ENCODE measurements at places on chromosomes 7 and 10.

DNA sequence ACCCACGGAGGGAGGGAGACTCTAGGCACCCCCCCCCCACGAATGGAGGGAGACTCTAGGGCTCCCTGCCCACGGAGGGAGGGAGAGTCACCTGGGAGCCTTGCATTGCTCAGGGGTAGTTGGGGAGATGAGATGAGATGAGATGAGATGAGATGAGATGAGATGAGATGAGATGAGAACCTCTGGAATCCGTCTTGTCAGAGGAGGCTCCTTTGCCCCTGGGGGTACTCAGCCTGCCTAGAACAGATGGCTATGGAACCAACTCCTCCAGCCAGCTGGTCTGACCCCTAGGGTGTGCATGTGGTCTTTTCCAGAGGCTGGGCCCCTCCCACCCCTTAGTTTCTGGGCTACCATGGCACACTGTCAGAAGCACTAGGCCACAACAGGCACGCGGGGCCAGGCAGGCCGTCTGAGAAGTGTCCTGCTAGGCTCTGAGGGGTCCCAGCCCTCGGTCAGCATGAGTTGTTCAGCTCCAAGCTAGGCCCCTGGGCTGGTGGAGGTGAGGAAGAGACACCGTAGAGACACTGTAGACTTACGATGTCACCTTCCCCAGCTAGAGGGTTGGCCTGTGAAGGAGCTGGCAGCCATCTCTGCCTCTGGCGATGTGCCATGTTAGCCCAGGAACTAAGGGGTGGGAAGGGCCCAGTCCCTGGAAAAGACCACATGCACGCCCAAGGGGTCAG, 8.8 kb downstream of the TSPAN15 start:
- DNase-seq: no peak

DNA sequence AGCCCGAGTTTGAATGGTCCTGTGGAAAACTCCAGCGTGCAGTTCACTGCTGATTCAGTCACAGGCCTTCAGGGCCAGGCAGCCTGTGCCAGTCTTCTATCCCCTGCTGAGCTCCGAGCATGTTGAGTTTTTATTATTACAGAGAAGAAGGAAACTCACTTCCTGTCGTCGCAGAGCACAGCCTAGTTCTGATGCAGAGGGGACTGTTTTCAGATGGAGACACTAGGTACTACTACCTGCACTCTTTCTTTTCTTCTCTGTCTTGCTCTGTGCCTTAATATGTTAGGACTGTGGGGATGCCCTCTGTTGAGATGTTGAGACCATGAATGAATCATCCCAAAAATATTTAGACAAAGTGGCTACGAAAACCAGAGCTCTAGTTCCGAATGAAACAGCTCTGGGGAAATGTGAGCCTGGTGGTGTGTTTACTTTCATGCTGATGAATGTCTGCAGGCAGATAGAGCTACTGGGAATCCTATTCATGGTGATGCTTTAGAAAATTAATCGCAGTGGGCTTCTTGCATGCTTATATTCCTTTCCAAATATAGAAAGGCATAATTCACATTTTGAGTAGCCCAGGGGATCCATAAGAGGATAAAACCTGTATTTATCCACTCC, 29.6 kb downstream of the CASP7 start:
- DNase-seq: no peak

DNA sequence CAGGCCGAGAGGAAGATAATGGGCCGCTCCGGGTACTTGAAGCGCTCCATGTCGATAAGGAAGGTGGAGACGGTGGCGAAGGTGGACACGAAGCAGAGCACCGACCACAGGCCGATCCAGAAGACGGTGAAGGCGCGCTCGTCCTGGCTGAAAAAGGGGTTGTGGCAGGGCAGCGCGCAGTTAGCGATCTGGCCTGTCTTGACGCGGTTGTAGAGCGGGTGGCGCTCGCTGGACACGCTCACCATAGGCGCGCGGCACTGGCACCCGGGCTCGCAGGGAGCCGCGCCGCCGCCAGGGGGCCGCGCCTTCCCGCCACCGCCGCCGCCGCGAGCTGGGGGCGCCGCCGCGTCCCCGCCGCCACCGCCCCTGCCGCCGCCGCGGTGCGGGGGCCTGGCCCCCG, 1.6 kb downstream of the FZD8 start:
- peak; percentile 75 for DNase-seq

DNA sequence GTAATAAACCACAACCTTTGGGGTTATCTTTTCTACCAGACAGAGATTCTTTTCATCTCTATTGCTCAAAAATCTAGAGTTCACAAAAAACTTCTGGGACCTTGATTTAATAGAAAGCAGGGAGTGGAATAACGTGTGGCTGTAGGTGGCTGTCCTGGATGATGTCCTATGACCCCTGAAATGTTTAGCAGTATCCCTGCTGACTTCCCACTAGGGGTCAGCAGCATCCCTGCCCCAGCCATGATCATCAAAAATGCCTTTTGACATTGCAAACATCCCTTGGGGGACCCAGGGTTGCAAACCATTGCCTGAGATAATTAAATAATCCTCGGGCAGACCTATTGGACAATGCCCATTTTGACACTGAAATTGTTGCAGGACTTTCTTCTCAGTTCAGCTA, 177.1 kb downstream of the USP6NL start:
- DNase-seq: peak; percentile 39

DNA sequence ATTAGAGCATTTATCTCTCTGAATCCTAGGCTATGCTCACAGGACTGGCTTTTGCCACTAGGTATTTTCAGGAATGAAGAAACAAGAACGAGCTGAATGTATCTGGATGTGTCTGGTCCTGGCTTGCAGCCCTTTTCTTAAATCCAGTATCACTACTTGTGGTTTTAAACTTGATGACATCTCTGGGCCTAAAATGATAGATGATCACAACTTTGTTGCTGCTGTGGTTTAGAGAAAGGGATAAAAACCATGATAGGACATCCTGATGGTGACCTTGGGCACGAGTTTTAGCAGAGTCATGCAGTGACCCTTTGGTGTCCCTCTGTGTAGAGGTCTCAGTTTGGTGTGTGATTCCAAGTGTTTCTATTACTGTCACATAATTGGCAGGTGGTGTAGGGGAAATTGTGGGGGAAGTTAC, 31.7 kb upstream of the SEMA3C start:
- DNase-seq: no peak

- DNase-seq: no peak
Measured at GRCh38 chr7:139732471-139733167, 45.2 kb downstream of the HIPK2 start.

GRCh38 chr7:78398576-78398975, 600.0 kb downstream of the PHTF2 start:
- no peak for DNase-seq

GRCh38 chr10:101272229-101272868, 43.1 kb upstream of the LBX1 start:
- peak; percentile 80 for DNase-seq

GRCh38 chr10:124688889-124689670, 55.1 kb downstream of the FAM53B start:
- peak; percentile 77 for DNase-seq

DNA sequence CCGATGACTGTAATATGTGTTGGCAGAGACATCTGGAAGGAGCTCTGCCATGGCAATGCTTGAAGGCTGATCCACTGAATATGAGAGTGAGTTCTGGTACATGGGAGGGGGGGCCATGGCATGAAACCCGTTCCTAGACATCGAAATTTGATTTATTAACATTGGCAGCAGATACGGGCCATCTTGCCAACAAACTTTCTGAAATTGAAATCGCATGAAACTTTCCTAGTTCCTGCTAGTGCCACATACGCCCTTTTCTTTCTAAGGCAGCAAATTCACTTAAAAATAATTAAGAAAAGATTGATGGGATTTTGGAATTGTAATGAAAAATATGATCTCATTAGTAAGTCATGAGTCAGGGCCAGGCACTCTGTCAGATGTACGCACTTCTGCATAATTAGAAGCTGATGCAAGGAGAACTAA, 91.8 kb upstream of the KMT2C start:
- no peak for DNase-seq

DNA sequence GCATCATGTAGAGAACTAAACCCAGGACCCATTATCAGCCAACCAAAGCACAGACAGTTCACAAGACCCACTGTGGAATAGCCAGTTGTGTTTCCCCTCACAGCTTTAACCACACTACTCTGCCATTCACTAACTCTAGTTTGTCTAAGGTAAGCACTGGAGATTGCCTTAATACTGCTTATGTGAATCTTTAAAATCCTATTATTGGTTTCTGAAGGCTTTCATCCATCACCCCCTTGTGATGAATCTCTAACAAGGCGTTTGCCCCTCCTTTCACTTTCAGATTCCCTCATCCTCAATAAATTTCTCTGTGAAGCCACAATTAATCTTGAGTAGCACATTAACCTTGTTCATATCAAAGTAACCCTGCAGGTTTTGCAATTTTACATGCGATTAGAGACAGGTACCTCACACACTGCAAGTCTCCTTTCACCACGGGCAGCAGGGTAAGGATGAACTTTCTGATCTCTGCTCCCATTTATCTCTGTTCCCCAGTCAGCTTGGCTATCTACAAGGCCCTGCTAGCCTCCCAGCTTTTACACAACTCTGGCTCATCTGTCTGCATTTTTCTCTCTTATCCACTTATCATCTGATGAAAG, 785.6 kb downstream of the REEP3 start:
- DNase-seq: no peak

DNA sequence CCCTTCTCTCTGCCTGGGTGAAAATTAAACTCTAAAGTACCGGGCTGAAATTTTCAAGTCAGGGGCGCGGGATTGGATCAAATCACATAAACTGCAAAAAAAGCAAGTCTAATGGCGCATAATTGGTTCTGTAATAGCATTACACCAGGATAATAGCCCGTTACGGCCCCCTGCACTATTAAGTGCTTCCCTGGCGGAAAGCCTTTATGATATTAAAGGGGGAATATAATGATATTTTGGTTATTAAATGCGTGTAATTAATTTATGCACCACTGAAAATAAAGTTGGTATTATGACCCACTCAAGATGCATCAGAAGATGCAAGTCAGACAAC, 744 bp upstream of the DRGX start:
- DNase-seq: no peak
